Adrenal gland (tissue), 19 donors: ENCODE measurements at places on chromosomes 2 and 18. TPM values are rescaled to one million over a fixed set of nuclear protein-coding genes. Genes with fewer than 3 reads are reported as not detected.

Gene FKBP1B
- 4.4 TPM for polyA plus RNA-seq

- no peak for DNase-seq
Observed at GRCh38 chr18:75203416-75204268, 5.3 kb downstream of the PTGR3 start.

Gene FMNL2
- 26.1 TPM for polyA plus RNA-seq

DNA sequence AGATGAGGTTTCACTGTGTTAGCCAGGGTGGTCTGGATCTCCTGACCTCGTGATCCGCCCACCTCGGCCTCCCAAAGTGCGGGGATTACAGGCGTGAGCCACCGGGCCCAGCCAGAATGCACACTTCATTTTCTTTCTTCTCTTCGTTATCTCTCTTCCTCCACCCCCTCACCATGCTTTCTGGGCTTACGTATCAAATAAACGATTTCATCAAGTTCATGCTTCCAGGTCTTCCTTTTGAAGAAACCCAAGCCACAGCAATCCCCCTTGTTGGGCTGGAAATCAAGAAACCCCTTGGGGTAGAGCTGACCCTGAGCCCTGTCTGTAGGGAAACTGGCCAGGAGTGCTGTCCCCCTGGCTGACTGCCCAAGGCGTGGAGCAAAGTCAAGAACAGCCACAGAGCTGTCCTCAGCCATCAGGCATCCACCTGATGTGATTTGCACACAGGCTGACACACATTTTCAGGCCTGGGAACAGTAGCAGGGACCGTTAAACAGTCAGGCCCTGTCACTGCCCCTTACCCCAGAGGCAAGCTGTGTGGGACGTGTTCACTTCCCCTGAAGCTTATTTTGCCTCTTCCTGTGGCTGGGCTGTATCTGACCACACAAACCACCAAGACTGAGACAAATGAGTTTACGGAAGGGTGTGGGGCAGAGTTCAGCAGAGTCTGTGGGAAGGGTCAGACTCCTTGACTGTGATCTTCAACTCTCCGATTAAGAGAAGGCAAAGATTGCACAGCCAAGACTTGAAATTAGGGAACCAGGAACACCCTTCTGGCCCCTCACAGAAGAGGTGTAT lies 15.1 kb upstream of the NMUR1 start:
- DNase-seq, result peak; percentile 39
